ENCODE measurements at places on chromosomes 2 and 18. TPM values are rescaled to one million over a fixed set of nuclear protein-coding genes. Genes with fewer than 3 reads are reported as not detected.
A peak's percentile ranks its signal among the peaks of the same experiment; 100 is the strongest.

DNA sequence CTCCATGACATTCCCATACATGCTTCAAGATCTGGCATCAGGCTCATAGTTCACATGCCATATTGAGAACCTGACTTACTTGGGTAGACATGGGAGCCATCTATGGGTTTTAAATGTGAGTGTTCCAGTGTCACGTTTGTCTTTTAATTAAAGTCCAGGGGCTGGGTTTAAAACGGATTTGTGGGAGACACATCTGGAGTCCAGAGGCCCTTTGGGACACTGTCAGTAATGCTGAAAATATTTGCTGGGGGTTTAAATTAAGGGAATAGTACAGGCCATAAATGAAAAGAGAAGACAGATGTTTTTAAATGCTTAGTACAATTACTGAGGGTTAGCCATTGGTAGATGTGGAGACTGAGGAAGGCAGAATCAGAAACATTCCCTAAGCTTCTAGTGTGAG lies 478.0 kb downstream of the PID1 start:
- H3K4me3 ChIP-seq = no peak overlapping the region
- no peak overlapping the region for H3K27ac ChIP-seq
- no peaks in the 10 kb centered on the region for H3K27me3 ChIP-seq
- H3K36me3 ChIP-seq = no peaks in the 10 kb centered on the region
- DNase-seq = no peak
- H3K4me1 ChIP-seq = no peaks in the 10 kb centered on the region

DNA sequence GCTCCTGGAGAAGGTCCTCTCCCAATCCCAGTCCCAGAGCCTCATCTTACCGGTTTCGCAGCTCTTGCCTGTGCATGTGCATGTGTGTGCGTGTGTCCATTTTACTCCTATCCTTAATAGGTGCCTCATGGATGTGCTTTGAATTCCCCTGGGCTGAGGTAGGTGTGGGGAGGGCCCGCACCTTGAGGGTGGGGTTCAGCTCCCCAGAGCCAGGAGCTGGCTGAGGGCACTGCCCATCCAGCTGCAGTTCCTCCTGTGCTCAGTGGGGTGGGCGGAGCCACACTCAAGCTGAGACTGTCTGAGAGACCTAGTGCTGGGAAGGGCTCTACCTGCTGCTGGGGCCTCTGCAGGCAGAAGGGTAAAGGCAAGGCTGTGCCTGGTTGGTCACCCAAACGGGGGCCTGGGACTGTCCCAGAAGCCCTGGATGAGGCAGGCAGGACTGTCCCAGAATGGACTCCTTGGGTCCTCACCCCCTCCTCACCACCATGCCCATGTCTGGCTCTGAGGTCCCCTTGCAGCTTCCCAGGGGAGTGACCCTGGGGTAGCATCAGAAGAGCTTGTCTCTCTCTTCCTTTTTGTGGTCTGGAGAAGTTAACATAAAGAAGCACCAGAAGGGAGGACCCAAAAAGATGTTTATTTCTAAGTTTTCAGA lies 8.9 kb downstream of the GDF7 start:
- H3K4me3 ChIP-seq = no peak overlapping the region
- no peaks in the 10 kb centered on the region for H3K36me3 ChIP-seq
- no peak for DNase-seq
- peaks cover 42% of the 10 kb centered on the region for H3K27me3 ChIP-seq
- no peaks in the 10 kb centered on the region for H3K4me1 ChIP-seq

- H3K27ac ChIP-seq = peak overlapping the region; percentile 4
- H3K4me3 ChIP-seq = no peak overlapping the region
These were observed 9.9 kb downstream of the NFE2L2 start for GRCh38 chr2:177254433-177255226.

The MERTK gene
- total RNA-seq = 8.7 TPM

DNA sequence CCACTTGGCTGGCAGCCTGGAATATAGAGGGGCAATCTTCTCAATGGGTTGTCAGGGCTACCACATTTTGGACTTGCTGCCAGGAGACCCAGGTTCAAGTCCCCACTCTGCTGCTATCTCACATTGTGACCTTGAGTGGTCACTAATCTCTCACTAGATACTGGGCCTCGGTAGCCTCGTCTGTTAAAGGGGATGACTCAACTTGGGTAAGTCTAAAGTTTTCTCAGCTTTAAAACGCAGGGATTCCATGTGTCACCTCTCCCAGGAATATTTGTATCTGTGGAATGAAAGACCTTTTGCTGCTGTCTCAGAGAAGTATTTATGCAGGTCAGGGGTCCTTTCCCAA lies 86.3 kb downstream of the SEMA4F start:
- H3K4me3 ChIP-seq = no peak overlapping the region
- no peak overlapping the region for H3K27ac ChIP-seq
- H3K36me3 ChIP-seq = no peaks in the 10 kb centered on the region
- H3K27me3 ChIP-seq = no peaks in the 10 kb centered on the region
- no peak for DNase-seq
- H3K4me1 ChIP-seq = peaks cover 10% of the 10 kb centered on the region

DNA sequence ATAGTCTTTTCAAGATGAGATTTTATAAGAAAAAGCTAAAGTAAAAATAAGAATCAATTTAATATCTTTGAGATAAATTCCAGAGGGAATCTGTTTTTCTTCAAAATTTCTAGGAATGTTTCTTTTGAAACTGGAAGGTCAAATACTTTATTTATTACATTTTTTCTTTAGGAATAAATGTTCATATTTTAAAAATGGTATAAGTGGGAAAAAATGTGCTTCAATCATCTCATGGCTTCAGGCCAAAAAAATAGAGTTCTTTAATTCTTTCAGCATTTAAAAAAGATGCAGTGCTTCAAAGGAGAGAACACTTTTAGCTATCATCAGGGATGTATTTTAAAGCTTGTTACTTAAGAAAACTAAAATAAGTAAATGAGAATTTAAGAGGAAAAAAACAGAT lies 110.6 kb downstream of the NEB start:
- H3K4me1 ChIP-seq = no peaks in the 10 kb centered on the region
- H3K27ac ChIP-seq = no peak overlapping the region
- no peaks in the 10 kb centered on the region for H3K36me3 ChIP-seq
- H3K27me3 ChIP-seq = no peaks in the 10 kb centered on the region
- DNase-seq = no peak

- DNase-seq = no peak
- H3K4me3 ChIP-seq = no peak overlapping the region
- H3K27ac ChIP-seq = no peak overlapping the region
- H3K36me3 ChIP-seq = no peaks in the 10 kb centered on the region
- no peaks in the 10 kb centered on the region for H3K4me1 ChIP-seq
- H3K27me3 ChIP-seq = no peaks in the 10 kb centered on the region
These were observed 38.1 kb upstream of the OTOS start for GRCh38 chr2:240178564-240178963.

The TTN gene
- total RNA-seq = 1,214 TPM

The PRPF40A gene
- 91.5 TPM for total RNA-seq

The KIF5C gene
- total RNA-seq = 3.0 TPM

The NMUR1 gene
- total RNA-seq = 0.15 TPM

The EHBP1 gene
- 30.8 TPM for total RNA-seq

The MEP1B gene
- total RNA-seq = 0.04 TPM

DNA sequence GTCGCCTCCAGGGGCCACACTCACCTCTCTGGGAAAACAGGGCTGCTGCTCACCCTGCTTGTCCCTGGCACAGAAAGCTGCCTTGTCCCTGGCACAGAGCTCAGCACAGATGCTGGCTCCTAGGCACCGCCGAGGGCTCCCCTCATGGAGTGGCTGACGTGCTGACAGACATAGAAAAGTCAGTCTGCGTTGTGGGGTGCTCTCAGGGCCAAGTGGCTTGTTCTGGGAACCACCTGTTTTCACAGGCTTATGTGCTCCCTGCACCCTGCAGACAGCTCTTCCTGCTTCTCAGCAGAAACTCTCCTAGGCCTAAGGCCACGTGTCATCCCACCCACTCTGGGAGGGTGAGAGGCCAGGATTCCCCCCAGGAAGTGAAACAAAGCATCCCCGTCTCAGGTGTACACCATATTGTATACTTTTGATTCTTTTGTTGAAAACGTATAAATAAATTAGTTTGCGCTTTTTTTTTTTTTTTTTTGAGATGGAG lies 84.7 kb upstream of the TMEM200C start:
- H3K4me3 ChIP-seq = no peak overlapping the region
- no peaks in the 10 kb centered on the region for H3K36me3 ChIP-seq
- no peaks in the 10 kb centered on the region for H3K27me3 ChIP-seq
- peaks cover 28% of the 10 kb centered on the region for H3K4me1 ChIP-seq

DNA sequence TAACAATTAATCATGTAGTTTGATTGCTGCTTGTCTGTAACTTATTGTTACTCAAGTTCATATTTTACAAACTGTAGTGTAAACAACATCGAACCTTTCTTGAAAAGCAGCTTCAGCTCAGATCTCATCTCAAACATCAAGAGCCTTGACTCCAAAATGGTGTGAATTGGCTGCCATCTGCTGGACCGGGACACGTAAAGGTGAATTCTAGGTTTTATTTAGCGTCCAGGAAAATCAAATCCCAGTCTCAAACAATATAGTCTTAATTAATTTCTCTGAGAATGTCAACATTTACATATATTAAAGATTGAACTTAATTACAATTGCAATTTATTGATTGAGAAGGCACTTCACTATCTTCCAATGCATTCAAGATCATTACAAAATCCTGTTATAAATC lies 453.0 kb downstream of the GALR1 start:
- H3K36me3 ChIP-seq = no peaks in the 10 kb centered on the region
- no peaks in the 10 kb centered on the region for H3K27me3 ChIP-seq
- H3K27ac ChIP-seq = no peak overlapping the region
- no peaks in the 10 kb centered on the region for H3K4me1 ChIP-seq
- DNase-seq = peak; percentile 12

DNA sequence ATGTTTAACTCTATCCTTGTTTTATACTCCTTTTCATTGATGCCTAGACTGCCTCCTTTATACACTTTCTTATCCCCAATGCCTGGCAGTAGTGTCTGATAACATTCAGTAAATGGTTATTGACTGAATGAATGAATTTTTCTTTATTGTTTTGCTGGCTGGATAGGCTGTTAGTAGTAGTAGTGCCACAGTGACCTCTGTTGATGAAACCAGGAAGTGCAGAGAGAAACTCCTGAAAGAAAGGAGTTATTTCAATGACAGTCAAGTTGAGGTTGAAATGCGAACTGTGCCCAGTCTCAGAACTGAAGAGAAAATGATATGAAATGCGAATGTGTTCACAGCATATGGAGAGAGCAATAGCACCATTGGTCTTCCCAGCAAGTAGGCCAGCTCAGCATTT lies 26.8 kb upstream of the SLC9A2 start:
- H3K27ac ChIP-seq = no peak overlapping the region
- DNase-seq = peak; percentile 46
- H3K4me1 ChIP-seq = no peaks in the 10 kb centered on the region

- H3K27ac ChIP-seq = no peak overlapping the region
- no peak overlapping the region for H3K4me3 ChIP-seq
- H3K4me1 ChIP-seq = peaks cover 23% of the 10 kb centered on the region
These were observed 23.4 kb downstream of the DAPL1 start for GRCh38 chr2:158818511-158818910.

The VWA3B gene
- 0.09 TPM for total RNA-seq

GRCh38 chr18:79373736-79374135 lies 22.0 kb upstream of the NFATC1 start:
- H3K4me3 ChIP-seq = no peak overlapping the region
- H3K27me3 ChIP-seq = no peaks in the 10 kb centered on the region
- H3K4me1 ChIP-seq = no peaks in the 10 kb centered on the region
- DNase-seq = no peak
- no peak overlapping the region for H3K27ac ChIP-seq
- peaks cover 3% of the 10 kb centered on the region for H3K36me3 ChIP-seq

DNA sequence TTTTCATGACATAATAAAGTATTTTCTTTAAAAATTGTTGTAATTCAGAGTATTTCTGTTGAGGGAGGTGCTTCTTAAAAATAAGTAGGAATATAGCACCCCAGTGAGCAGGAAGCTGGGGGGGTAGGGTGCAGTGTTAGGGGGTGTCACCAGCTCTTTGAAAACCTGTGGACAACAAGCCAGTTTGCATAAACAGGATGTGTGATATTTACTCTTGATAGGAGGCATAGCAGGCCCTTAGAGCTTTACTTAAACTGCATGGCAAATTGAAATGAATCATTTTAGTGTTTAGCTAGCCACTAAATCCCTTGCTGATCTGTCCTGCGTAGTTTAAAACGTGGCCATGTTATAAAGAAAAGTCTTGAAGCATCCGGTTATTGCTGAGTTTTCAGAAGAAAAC lies 8.4 kb downstream of the TGIF1 start:
- H3K27me3 ChIP-seq = no peaks in the 10 kb centered on the region
- H3K4me3 ChIP-seq = no peak overlapping the region
- H3K36me3 ChIP-seq = peaks cover 41% of the 10 kb centered on the region
- H3K27ac ChIP-seq = peak overlapping the region; percentile 44

DNA sequence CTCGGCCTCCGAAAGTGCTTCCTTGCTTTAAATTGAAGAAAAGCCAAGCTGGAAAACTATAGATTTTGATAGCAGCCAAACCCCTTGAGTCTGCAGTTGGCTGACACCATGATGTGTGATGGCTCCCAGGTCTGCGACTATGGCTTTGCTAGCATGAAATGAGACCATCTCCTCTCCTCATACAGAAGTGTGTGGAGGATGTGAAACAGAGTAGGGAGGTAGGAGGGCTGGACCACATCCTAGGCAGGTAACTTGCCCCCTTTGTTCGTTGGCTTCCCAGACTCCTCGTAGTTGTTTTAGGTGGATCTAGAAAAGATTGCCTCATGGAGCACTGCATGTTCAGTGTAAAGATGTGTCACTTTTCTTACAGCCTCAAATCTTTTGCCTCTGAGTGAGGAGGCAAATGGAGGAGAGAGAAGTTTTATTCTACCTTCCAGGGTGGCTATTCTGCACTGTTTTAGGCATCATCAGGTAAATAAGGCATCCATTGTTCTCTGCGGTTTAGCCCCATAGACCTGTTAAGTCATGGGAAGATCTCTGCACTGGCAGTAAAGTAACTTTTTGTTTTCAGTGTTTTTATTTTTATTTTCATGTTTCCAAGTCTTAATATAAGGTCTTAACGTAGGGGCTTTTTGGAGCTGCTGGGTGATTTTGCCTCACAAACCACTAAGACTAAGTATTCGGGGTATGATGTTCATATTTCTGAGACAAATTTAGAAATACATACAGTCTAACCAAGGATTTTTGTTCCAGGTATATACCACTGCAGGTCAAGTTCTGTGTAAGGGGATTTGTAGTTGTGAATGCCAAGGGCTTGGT lies 40.1 kb downstream of the MGAT5 start:
- no peak overlapping the region for H3K27ac ChIP-seq
- DNase-seq = no peak
- H3K36me3 ChIP-seq = no peaks in the 10 kb centered on the region
- H3K27me3 ChIP-seq = no peaks in the 10 kb centered on the region
- H3K4me3 ChIP-seq = no peak overlapping the region
- peaks cover 7% of the 10 kb centered on the region for H3K4me1 ChIP-seq

DNA sequence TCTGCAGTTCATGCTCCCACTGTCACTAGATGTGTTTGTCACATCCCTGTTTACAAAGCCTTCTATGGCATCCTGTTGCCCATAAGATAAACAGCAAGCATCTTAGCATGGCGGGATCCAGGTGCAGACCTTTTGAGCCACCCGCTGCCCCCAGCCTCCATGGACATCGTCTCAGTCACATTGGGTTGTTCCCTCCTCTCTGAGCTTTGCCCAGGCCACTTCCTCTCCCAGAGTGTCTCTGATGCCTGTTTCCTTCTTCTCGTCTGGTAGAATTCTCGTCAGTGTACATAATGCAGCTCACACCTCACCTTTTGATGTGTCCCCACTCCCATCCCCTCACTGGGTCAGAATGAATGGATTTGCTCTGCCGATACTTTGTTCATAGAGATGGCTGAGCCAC lies 239.0 kb upstream of the APCDD1 start:
- H3K4me3 ChIP-seq = no peak overlapping the region
- no peaks in the 10 kb centered on the region for H3K4me1 ChIP-seq
- no peaks in the 10 kb centered on the region for H3K36me3 ChIP-seq
- DNase-seq = no peak
- H3K27ac ChIP-seq = no peak overlapping the region

Measured in cardiac muscle cell (in vitro differentiated cells and primary cell).